ENCODE measurements at places on chromosomes 11 and 22. TPM values are rescaled to one million over a fixed set of nuclear protein-coding genes. Genes with fewer than 3 reads are reported as not detected.

The ARHGAP8 gene
- 29.4 TPM for total RNA-seq

The CEND1 gene
- total RNA-seq = 0.07 TPM

The USH1C gene
- not detected for total RNA-seq

The MISFA gene
- total RNA-seq = 0.85 TPM

The CDC42EP2 gene
- total RNA-seq = 9.5 TPM

The OR2AG1 gene
- total RNA-seq = not detected
